Fibroblast of skin of left biceps (primary cell): ENCODE measurements at places on chromosomes 1 and 21.

- DNase-seq: no peak
Measured at GRCh38 chr21:31753949-31754707, 22.2 kb upstream of the SCAF4 start.

DNA sequence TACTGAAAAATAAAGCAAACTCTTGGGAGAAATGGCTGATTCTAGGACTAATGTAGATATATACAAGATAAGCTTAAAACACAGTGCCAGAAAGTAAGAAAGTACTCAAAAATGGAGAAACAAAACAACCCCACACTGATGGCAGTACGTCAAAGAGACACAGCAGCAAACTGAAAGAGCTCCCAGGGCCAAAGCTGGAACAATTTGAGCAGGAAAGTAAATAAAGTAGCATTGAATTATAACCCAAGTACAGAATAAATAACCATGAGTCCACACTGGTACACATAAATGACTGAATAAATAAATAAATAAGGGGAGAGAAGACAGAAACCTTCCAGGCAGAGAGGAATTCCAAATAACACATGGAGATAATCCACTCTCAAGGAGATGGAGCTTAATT lies 120.9 kb downstream of the GLUL start:
- no peak for DNase-seq

DNA sequence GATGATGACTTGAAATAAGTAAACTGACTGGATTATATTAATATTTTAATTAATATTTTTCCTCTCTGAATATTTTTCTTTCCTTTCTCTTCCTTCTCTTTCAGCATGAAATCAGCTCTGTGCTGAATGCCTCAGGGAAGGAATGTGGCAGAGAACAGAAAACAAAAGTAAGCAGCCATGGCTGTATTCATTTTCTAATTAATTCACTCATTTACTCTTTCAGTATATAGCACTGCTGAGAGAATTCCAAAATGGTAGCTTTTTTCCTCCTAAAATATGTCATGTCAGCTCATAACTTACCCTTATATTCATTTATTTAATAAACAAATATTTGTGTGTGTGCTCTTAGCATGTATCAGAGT lies 522.5 kb downstream of the PTPRC start:
- no peak for DNase-seq

DNA sequence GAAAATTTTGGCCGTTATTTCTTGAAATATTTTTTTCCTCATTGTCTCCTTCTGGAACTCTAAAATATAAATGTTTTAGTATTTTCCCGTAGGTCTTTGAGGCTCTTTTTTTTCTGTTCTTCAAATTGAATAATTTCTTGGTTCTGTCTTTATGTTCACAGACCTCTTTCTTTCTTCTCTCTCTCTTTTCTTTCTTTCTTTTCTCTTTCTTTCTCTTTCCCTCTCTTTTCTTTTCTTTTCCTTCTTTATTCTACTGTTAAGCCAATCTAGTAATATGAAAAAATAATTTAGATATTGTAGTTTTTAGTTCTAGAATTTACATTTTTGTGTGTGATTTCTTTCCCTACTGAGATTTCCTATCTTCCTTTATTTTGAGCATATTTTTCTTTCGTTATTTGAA lies 30.1 kb downstream of the CLIC4 start:
- no peak for DNase-seq

- DNase-seq: peak; percentile 40
Measured at GRCh38 chr1:77489910-77490309, 192.5 kb downstream of the ZZZ3 start.

- DNase-seq: no peak
Measured at GRCh38 chr1:201633811-201634210, 94.9 kb downstream of the NAV1 start.

- no peak for DNase-seq
Measured at GRCh38 chr1:29450591-29450990, 214.3 kb downstream of the PTPRU start.

DNA sequence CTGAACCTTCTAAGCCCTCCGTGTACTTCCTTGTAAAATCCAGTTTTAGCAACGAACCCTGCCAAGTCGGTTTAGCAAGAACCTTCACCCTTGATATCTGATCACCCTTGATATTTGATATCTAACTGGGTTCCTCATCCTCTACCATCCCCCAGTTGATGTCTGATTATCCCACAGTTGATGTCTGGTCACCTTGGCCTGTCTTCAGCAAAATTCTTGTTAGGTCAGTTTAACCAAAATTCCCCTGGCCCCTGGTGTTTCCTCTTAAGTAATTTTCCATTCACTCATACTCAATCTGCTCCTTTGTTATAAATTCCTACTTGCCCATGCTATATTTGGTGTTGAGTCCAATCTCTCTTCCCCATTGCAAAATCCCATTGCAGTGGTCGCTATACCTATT lies 114.5 kb upstream of the ZNHIT6 start:
- DNase-seq: no peak

GRCh38 chr21:33552093-33552998 lies 9.5 kb downstream of the SON start:
- no peak for DNase-seq

GRCh38 chr1:175935166-175935565 lies 191.8 kb upstream of the TNR start:
- DNase-seq: no peak

DNA sequence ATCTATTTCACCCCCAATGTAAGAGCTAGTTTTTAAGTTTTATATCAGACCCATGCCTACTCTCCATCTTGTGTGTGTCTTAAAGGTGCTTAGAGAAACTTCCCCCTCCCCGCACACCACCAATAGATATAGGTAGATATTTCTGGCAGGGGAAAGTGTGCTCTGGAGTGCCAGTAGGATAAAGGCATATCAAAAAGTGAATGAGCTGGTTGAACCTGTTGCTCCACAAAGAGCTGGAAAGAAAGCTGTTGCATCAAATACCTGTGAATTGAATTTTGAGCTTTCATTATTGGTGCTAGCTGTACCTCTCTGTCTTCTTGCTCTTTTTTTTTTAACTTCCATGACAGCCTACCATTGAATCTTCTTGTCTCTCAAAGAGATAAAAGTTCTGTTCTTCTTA lies 32.8 kb downstream of the ARID1A start:
- DNase-seq: no peak

DNA sequence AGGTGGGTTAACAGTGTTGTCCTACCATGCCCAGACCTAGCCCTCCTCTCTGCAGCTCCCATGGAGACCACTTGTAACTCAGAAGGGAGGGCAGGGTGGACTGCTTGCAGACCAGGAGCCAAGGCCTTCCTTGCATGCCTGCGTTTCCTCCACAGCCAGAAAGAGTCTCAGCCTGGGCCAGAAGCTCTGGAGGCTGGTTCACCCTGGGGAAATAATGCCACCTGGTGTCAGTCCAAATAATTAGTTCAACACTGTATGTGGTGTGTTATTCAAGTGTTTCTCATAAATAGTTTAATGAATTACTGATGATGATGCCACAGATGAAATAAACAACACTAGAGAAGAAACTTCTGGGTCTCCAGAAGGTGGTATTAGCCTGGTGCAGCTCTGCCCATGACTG lies 16.9 kb upstream of the VANGL1 start:
- no peak for DNase-seq

GRCh38 chr21:17455451-17455850 lies 57.4 kb upstream of the CXADR start:
- no peak for DNase-seq

- no peak for DNase-seq
Measured at GRCh38 chr1:82494117-82494516, 693.4 kb downstream of the ADGRL2 start.

- DNase-seq: no peak
Measured at GRCh38 chr1:95003433-95003738, 69.4 kb downstream of the ALG14 start.

DNA sequence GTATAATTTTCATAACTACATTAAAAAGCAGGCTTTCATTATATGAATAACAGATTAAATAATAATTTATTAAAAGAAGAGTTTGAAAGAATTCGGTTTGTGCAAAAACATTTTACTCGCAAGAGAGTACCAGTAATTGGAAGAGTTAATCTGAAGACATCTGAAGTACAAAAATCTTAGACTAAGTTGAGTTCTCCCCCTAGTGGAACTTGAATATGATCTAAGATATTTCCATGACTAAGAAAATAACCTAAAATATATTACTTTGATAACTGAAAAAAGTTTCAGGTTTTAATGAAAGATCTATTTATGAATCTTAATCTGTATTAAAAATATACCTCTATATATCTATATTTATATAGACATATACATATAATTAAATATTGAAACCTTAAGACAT lies 112.5 kb upstream of the GFI1 start:
- DNase-seq: no peak

GRCh38 chr1:22025368-22026155 lies 24.1 kb downstream of the CELA3A start:
- DNase-seq: peak; percentile 64

- DNase-seq: no peak
Measured at GRCh38 chr1:215895276-215895675, 328.2 kb downstream of the KCTD3 start.

DNA sequence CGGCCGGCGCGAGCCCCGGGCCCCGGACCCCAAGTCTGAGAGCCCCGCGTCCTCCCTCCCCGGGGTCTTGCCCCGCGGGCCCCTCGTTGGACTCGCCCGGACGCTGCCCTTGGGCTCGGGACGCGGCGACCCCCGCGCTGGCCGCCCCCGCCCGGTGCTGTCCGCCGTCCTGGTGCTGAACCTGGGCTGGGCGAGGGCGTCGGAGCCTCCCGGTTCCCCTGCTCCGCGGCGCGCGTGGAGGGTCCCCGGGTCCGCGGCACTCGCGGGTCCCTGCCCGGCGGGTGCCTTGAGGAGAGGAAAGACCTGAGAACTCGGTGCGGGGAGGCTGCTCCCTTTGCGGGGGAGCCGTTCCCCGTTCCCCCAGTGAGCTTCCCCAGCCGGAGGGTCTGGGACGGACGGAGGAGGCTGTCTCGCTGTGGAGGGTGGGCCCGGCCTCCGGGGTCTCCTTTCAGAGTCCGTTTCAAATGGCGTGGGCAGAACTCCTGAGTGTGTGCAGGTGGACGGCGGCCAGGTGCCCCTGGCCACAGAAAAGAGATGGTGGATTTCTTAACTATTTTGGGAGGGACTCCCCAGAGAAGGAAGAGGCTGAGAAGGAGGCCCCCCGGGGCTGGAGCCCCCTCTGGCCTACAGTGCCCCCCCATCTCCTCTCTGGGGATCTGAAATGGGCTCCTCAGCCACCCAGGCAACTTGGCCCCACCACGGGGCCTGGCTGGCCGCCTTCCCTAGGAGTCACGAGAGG lies 595 bp downstream of the GABRD start:
- DNase-seq: no peak

DNA sequence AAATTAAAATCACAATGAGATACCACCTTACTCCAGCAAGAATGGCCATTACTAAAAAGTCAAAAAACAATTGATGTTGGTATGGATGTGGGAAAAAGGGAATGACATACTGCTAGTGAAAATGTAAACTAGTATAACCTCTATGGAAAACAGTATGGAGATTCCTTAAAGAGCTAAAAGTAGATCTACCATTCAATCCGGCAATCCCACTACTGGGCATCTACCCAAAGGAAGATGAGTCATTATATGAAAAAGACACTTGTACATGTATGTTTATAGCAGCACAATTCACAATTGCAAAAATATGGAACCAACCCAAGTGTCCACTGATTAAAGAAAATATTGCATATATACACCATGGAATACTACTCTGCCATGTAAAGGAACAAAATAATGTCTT lies 37.2 kb downstream of the SUSD4 start:
- no peak for DNase-seq

DNA sequence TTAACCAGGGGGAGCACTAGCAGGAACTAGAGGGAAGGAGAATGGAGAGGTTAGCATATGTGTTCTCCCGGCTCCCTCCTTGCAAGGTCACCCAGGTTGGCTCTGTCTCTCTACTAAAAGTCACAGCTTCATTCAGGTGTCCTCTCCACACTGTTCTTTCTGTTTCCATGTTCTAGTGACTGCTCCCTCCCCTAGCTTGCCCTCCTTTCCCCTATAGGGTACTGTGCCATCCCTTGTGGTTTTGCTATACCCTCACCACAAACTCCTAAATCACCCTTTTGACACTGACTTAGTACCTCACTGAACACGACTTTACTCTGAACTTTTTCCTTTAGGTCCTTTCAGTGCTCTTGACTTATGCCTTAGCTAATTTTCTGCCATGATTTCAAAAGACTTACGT lies 389.3 kb downstream of the ST6GALNAC3 start:
- DNase-seq: no peak

GRCh38 chr1:62887799-62888507 lies 104.0 kb downstream of the ATG4C start:
- no peak for DNase-seq

DNA sequence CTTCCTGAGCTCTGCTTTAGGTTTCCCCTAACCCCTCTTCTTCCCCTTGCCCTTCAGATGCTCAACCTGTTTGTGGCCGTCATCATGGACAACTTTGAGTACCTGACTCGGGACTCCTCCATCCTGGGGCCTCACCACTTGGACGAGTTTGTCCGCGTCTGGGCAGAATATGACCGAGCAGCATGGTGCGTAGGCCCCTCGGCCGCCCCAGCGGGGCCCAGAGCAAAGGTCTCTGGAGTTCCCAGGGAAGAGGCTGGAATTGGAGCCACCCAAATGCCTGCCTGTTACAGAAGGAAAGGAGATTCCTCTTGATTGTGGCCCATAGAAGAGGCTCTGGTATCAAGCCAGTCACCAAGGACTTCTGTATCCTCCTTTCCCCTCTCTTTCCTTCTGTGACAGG lies 285.5 kb downstream of the ZNF648 start:
- no peak for DNase-seq

DNA sequence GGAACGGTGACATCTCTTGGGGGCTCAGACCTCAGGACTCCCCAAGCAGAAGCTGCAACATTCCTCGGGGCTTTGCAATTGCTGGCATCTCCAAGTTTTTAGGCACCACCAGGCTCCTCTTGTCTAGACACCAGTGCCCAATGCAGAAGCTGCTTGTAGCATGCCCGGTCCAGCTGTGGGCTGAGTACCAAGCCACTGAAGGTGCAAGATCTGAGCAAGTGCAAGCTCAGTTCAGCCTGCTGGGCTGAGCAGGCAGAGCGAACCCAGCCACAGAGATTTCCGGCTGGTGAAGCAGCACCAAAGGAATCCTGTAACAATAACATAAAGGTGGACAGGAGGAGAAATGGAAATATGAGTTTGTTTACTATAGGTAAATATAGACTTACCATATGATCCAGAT lies 995.4 kb upstream of the B3GALT2 start:
- DNase-seq: no peak

GRCh38 chr1:7962014-7962335 lies 464 bp downstream of the PARK7 start:
- DNase-seq: no peak

GRCh38 chr1:219296430-219297355 lies 123.0 kb downstream of the LYPLAL1 start:
- no peak for DNase-seq

GRCh38 chr21:41781050-41781410 lies 14.2 kb upstream of the RIPK4 start:
- DNase-seq: no peak

DNA sequence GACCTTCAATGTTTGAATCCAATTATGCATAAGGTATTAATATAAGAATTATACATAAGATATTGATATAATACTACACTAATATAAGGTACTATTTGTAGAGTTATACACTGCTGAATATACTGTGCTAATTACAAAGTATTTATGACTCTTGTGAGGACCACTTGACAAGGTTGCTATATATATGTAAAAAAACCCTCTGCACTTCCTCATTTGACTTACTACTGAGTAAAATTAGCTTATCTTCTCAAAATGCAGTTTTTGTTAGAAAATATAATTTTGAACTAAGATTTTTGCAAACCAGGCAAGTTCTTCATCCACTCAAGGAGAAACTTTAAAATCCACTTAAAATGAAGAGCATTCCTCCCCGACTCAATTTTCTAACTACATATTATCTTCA lies 8.5 kb downstream of the SIKE1 start:
- no peak for DNase-seq

GRCh38 chr1:209651138-209651587 lies 1.1 kb downstream of the LAMB3 start:
- DNase-seq: no peak

- DNase-seq: no peak
Measured at GRCh38 chr1:93365813-93366212, 20.1 kb downstream of the DR1 start.
